ENCODE measurements at places on chromosomes 7 and 10.

- DNase-seq: peak; percentile 67
Observed at GRCh38 chr7:75045881-75046280, 27.7 kb downstream of the RCC1L start.

GRCh38 chr7:81669476-81670105 is 100.3 kb downstream of the HGF start:
- no peak for DNase-seq

DNA sequence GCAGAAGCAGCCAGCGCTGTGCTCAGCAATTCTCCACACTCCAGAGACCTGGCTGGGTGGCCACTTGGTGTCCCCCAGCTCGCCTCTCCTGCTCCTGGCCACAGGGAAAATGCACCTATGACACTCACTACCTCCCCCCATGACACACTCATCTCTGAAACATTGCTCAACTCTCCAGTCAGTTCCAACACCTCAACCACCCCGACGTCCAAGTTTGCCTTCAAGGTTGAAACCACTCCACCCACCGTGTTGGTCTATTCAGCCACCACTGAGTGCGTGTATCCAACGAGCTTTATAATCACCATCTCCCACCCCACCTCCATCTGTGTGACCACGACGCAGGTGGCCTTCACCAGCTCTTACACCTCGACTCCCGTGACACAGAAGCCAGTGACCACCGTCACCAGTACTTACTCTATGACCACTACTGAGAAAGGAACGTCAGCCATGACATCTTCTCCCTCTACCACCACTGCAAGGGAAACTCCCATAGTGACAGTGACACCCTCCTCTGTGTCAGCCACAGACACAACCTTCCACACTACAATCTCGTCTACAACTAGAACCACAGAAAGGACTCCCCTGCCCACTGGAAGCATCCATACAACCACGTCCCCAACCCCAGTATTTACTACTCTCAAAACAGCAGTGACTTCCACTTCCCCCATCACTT is 2.7 kb downstream of the MUC3A start:
- no peak for DNase-seq

DNA sequence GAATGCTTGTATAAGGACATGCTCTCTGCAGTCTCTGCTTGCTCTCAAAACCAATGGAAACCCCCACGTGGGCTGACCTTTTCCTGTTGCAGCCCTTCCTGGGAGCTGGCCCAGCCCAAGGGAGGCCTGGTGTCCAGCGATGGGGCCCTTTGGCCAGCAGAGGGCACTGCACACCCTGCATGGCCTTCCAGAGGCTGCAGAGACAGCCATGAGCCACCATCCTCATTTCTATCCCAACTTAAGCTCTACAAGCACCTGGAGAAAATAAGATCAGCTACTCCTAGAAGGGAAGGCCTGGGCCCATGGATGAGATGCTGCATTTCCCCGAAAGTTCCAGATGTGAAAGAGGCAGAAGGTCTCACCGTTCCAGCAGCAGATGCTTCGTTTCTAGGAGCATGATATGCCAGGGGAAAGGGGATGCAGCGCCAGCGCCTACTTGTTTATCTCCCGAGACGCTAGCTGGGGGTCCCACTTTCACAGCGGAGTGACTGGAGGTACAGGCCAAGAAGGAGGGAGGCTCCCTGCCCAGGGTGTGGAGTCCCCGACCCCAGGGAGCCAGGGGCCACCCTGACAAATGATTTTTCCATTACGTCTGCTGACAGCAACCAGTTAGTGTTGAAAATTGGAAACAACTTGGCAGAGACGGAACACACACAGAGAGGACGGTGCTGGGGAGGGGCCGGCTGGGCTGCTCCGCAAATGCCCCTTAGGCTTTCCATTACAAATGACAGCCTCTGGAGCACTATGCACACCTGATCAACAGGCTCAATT is 106.4 kb downstream of the ZRANB1 start:
- peak; percentile 92 for DNase-seq

- no peak for DNase-seq
Observed at GRCh38 chr7:101428093-101428866, 65.6 kb downstream of the COL26A1 start.

DNA sequence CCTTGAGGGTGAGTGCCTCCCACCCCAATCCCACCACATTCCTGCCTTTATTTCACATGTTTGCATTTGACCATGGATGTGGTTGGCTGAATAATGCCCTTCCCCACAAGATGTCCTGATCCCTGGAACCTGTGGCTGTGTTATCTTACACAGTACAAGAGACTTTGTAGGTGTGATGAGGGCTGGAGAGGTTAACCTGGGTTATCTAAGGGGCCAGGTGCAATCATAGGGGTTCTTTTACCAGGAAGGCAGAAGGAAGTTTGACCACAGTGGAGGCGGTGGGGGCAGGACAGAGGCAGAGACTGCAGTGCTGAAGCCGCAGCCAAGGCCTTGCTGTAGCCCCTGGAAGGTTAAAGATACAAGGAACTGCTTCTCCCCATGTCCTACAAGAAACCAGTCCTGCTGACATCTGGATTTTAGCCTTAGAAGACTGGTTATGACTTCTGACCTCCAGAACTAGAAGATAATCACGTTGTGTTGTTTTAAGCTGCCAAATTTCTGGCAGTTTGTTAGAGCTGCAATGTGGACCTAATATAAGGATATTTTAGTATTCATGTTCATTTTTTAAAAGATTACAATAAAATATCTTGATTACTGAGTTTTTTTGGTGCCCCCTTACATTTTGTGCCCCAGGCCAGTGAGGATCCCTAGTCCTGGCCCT is 136.6 kb downstream of the ARHGAP22 start:
- DNase-seq: no peak

- DNase-seq: peak; percentile 83
Observed at GRCh38 chr10:71314028-71314693, 4.9 kb upstream of the SLC29A3 start.

GRCh38 chr7:109835577-109835976 is 1255.3 kb upstream of the LRRN3 start:
- DNase-seq: no peak

- DNase-seq: no peak
Observed at GRCh38 chr10:2306081-2306480, 568.8 kb upstream of the ADARB2 start.

- DNase-seq: no peak
Observed at GRCh38 chr10:133088179-133088955, 643 bp downstream of the ADGRA1 start.

GRCh38 chr7:157495594-157495993 is 158.8 kb downstream of the DNAJB6 start:
- DNase-seq: no peak

- no peak for DNase-seq
Observed at GRCh38 chr10:124870854-124871425, 69.3 kb downstream of the ABRAXAS2 start.
